ENCODE measurements at places on chromosomes 2 and 18. TPM values are rescaled to one million over a fixed set of nuclear protein-coding genes. Genes with fewer than 3 reads are reported as not detected.

GRCh38 chr18:48896326-48896874 lies 54.4 kb downstream of the SMAD7 start:
- DNase-seq: no peak

DNA sequence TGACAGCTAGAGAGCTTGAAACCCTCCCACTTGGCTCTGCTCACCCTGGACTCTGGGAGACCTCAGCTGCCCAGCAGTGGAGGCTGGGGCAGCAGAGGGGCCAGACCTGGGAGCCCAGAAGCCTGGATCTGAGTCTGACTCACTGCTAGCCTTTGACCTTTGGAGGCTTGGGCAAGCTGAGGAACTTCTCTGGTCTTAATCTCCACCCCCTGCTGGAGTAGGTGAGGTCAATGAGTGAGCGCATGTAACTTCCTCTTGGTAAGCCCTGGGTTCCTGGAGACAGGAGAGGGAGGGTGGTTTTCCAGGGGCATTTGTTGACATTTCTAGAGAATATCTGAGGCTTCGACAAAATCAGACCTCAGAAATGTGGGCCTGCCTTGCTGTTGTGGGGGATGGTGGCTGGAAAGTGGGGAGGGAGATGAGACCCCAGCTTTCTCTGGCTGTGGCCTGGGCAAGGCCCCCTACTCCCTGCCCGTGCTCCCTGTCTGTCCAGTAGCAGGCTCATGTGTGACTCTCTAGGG lies 73.0 kb upstream of the YWHAQ start:
- DNase-seq: peak; percentile 20

DNA sequence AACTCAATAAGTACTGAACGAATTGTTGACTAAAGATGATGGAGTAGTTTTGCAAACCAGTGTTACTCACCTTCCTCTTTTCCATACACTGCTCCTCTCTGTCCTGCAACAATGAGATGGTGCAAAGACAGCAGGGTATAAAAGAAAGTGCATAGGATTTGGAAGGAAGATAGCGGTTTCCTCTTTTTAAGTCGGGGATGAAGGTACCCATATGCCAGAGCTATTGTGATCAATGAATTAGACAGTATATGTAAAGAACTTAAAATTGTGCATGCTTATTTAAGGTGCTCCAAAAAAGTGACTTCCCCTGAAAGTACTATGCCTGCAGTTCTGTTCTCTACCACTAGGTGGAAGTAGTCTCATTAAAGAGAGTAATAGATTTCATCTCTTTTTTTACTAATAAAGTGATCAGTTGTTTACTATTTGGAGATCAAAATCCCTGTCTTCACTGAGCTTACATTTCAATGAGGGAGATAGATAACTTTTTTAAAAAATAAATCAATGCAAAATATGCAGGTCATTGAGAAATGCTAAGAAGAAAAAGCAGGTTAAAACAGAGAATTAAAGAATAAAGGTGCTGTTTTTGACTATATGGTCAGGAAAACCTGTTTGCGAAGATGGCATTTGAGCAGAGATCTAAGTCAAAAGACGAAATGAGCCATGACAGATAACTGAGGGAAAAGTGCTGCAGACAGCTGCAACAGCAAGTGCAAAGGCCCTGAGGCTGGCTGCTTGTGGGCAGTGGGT lies 339.7 kb upstream of the SLC14A2 start:
- DNase-seq: peak; percentile 20

DNA sequence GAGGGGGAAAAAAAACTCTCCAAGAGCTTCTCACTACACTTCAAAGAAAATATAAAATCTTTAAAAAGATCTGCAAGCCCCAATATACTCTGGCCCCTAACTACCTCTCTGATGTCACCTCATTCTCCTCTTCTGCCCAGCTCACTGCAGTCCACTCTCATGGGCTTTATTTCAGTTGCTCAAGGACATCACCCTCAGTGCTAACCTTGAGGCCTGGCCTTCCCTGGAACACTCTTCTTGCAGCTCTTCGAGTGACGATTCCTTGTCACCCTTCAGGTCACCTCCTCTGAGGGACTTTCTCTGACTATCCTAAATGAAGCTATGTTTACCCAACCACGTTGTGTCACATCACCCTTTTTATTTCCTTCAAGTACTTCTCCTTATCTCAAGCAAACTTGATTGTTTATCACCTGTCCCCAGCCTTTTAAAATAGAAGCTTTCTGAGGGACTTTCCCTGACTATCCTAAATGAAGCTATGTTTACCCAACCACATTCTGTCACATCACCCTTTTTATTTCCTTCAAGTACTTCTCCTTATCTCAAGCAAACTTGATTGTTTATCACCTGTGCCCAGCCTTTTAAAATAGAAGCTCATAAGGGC lies 10.4 kb downstream of the RTTN start:
- no peak for DNase-seq

DNA sequence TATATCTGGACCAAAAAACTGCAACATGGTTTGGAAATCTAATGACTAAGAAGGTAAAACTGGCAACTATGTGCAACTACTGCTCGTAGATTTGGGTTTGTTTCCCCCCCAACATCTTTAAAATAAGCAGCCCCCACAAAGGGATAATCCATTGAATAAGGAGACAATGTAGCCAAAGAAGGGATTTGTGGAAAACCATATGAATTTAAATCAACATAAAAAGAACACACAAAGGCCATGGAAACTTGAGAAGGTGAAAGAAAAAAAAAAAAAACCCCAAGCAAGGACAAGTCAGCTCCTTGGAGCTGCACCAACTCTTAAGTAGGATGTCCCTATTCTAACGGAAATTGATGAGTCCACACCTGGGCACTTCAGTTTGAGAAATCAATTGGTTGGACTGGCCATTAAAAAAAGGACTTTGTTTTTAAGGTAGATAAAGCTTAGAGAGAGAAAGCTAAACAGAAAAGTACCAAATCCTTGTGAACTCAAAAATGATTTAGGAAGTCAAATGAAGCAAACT lies 53.7 kb upstream of the ST8SIA5 start:
- DNase-seq: no peak

DNA sequence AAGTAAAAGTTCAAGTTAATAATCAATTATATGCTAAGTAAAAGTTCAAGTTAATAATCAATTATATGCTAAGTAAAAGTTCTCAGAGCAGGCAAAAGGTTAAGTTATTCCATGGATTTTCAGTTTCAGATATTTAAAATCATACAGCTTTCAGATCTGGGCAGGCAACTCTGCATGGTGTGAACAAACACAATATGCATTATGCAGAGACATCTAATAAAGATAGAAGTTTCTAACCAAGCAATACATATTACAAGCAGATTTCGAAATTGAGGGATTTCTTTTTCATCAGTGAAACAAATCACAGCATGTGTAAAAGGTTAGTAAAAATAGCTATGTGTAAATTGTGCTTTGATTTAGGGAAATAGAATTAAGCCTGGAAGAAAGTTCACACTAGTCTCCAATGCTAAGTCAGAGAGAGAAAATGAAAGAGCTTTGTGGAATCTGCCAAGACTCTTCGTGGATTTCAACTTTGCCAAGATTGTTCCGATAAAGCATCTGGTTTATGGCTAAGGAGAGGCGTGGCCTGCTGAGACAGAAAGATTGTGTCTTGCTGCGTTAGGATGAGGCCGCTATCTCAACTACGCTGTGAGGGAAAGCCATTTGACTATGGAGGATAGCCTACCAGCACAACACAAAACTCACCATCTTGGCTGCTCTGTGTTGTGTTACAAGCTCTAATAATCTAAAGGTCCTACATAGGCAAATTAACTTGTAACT lies 60.1 kb upstream of the SLC16A14 start:
- DNase-seq: no peak

GRCh38 chr18:13231151-13231550 lies 12.6 kb downstream of the LDLRAD4 start:
- DNase-seq: no peak

GRCh38 chr18:22789600-22789999 lies 143.5 kb upstream of the RBBP8 start:
- no peak for DNase-seq

- no peak for DNase-seq
These were observed 125.9 kb downstream of the GPD2 start for GRCh38 chr2:156562124-156562523.

DNA sequence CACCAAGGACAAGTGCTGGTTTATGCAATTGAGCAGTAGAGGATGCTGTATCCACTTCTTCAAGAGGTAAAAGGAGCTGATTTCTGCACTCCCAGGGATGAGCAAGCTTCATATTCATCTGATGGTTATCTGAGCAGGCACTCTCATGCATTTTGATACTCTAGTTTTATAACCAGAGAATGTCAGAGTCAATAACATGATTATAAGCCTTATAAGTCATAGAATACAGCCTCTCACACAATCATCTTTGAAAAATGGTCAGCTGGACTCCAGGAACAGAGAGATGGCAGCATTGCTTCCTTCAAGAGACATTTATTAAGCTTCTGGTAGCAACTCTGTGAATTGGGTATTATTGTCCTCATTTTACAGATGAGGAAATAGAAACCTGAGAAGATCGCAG lies 167.1 kb downstream of the SLC8A1 start:
- DNase-seq: no peak

- DNase-seq: no peak
These were observed 271.5 kb downstream of the HRH4 start for GRCh38 chr18:24731981-24732380.

GRCh38 chr2:175523001-175523400 lies 341.5 kb upstream of the ATP5MC3 start:
- DNase-seq: no peak

GRCh38 chr2:12291303-12291702 lies 425.4 kb upstream of the TRIB2 start:
- DNase-seq: no peak

- no peak for DNase-seq
These were observed 232 bp downstream of the SNED1 start for GRCh38 chr2:240998706-240998994.

DNA sequence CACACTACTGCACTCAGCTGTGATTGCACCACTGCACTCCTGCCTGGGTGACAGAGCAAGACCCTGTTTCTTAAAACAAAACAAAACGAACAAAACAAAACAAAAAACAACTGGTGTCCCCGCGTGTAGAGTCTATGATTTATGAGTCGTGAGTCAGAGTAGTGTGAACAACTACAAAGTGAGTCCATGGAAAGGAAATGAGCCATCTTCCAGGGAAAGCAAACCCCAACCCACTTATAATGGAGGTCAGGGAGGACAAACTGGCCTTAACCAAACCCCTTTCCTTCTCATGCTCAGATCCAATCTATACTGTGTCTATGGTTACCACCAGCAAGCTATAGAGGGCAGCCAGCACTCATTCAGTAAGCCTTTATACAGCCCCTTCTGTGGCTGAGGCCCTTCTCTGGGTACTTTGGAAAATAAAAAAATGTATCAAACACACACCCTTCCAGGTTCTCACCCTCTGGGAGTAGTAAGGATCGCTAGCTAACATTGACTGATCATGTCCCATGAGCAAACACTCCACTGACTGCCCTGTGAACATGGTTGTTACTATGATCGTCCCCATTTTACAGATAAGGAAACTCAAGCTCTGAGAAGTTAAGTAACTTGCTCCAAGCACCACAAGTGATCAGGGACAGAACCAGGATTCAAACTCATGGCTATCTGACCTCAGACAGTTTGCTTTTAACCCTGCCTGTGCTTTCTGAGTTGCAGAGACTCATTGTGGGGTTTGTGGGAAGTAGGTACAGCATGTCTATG lies 24.7 kb upstream of the COLEC12 start:
- DNase-seq: no peak

GRCh38 chr2:179622635-179623300 lies 238.6 kb downstream of the ZNF385B start:
- no peak for DNase-seq

DNA sequence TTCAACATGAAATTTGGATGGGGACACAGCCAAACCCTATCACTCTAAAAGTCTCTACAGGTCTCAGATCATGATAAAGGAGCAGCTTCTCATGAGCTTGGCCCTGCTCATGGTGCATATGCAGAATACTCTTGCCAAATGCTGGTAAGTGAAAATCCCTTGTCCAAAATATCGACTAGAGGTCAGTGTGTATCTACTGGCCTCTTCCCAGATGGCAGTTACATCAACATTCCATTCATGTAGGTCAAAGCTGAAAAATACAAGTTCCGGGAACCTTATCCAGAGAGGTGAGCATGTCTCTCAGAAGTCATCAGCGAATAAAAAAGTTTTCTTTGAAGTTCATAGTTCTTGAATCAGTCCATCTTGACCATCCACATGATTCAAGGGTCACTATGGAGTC lies 7.6 kb upstream of the NT5C1B start:
- DNase-seq: no peak

DNA sequence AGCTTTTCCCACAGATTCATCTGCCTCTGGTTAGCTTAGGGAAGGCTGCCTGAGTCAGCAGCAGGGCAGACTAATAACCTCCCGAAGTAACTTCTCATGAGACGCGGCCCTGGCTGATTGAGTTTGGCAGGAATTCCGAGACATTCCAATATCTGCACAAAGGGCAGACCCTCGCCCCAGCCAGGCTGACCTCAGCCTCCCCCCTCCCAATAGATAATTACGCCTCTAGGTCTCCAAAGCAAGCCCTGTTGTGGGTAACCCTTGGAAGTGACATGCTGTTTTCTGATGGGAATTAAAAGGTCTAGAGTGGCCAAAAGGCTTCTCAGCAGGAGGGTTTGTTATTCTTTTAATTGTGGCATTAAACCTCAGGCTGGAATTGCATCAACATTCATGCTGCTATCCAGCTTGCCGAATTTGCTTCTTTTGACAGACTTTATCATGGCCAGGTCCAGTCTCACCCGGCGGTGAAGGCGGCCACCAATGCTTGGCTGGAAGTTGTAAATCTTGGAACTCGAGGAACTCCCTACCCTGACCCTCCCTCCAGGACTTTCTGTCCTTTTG lies 98.0 kb upstream of the SLC14A2 start:
- DNase-seq: no peak

DNA sequence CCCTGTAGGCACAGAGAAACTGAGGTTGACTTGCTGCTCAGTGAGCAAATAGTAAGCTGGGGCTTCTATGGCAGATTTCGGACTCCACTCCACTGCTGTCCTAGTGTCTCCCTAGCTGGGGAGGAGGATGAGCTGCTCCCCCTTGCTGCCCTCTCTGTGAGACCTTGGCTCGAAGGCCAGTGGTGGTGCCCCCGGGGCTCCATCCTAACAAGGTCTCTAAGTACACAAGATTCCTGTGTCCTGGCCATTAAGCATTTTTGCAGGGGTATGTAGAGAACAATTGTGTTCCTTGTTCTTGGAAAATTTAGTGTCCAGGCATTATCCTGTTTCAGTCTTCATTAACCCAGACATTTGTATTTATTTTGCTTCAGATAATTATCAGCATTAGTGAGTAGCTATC lies 21.3 kb upstream of the BCL2L11 start:
- no peak for DNase-seq

GRCh38 chr2:191386938-191387536 lies 141.8 kb downstream of the MYO1B start:
- DNase-seq: no peak

DNA sequence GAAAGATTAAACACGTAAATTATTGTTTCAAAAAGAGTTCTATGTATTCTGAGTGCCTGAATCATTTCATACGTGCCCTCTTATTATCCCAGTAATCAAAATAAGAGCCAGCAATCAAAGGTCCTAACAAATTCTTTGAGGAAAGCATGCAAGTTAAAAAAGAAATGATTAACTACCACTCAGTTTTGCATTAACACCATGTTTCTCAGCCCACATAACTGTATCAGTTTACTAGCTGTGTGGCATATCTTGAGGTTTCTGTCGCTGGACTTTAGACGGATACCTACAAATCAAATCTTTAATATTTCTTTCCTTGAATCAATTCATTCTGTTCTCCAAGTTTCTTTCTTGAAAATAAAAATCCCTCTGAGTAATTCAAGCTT lies 668.9 kb upstream of the CHAC2 start:
- DNase-seq: no peak

Gene SKOR2
- total RNA-seq: 0.15 TPM

Gene SNORC
- total RNA-seq: 1.6 TPM

Gene EPB41L3
- total RNA-seq: 44.2 TPM

Gene SERPINB12
- total RNA-seq: not detected

Gene ASB18
- total RNA-seq: not detected

Gene PSMA8
- not detected for total RNA-seq

Gene POLR1A
- total RNA-seq: 19.9 TPM

Gene PDCD1
- total RNA-seq: 2.8 TPM

Measured in H7 (cell line).